ENCODE measurements at places on chromosomes 7 and 10. TPM values are rescaled to one million over a fixed set of nuclear protein-coding genes. Genes with fewer than 3 reads are reported as not detected.

GDF2 gene
- polyA plus RNA-seq = not detected

GNG11 gene
- 28.7 TPM for polyA plus RNA-seq

BHLHA15 gene
- 0.19 TPM for polyA plus RNA-seq

OPN1SW gene
- polyA plus RNA-seq = 1.0 TPM

SPDYE1 gene
- 1.7 TPM for polyA plus RNA-seq

RBM20 gene
- polyA plus RNA-seq = 6.1 TPM

UCN3 gene
- polyA plus RNA-seq = 0.37 TPM

HYAL4 gene
- polyA plus RNA-seq = 0.08 TPM

ALOX5 gene
- 4.1 TPM for polyA plus RNA-seq

COBL gene
- 22.4 TPM for polyA plus RNA-seq

CNTNAP2 gene
- polyA plus RNA-seq = 26.6 TPM

IFIT1B gene
- 0.11 TPM for polyA plus RNA-seq

PLAC9 gene
- polyA plus RNA-seq = 16.4 TPM

FBH1 gene
- polyA plus RNA-seq = 72.2 TPM

COL13A1 gene
- polyA plus RNA-seq = 28.3 TPM

OR2A1 gene
- polyA plus RNA-seq = 0.81 TPM

CDH23 gene
- polyA plus RNA-seq = 1.0 TPM

ADGRA1 gene
- polyA plus RNA-seq = 0.95 TPM

CYP2W1 gene
- polyA plus RNA-seq = 1.8 TPM

AQP1 gene
- polyA plus RNA-seq = 222 TPM

HKDC1 gene
- polyA plus RNA-seq = 15.6 TPM

DRGX gene
- polyA plus RNA-seq = 0.09 TPM

MNX1 gene
- not detected for polyA plus RNA-seq

PI4K2A gene
- polyA plus RNA-seq = 20.8 TPM

ACTL6B gene
- not detected for polyA plus RNA-seq

PTN gene
- 157 TPM for polyA plus RNA-seq

PODXL gene
- 669 TPM for polyA plus RNA-seq

ELN gene
- polyA plus RNA-seq = 95.7 TPM

HECW1 gene
- 7.0 TPM for polyA plus RNA-seq

AKR1C1 gene
- polyA plus RNA-seq = 20.4 TPM

KCP gene
- 21.4 TPM for polyA plus RNA-seq

ELMO1 gene
- 9.0 TPM for polyA plus RNA-seq

NEBL gene
- 91.0 TPM for polyA plus RNA-seq

SPDYE5 gene
- polyA plus RNA-seq = 5.0 TPM

TCAF2 gene
- polyA plus RNA-seq = 2.3 TPM

STEAP1B gene
- polyA plus RNA-seq = 1.8 TPM

VGF gene
- polyA plus RNA-seq = 0.08 TPM

ANKRD30A gene
- polyA plus RNA-seq = not detected

COL17A1 gene
- 1.3 TPM for polyA plus RNA-seq

IDI2 gene
- polyA plus RNA-seq = 0.11 TPM

DGKB gene
- polyA plus RNA-seq = 3.4 TPM

CAV2 gene
- 31.6 TPM for polyA plus RNA-seq

CRTAC1 gene
- 22.0 TPM for polyA plus RNA-seq
